ENCODE measurements at places on chromosomes 7 and 10. TPM values are rescaled to one million over a fixed set of nuclear protein-coding genes. Genes with fewer than 3 reads are reported as not detected.

Gene EFCAB10
- polyA plus RNA-seq = not detected

Gene PTPRN2
- 45.5 TPM for polyA plus RNA-seq

Gene TTYH3
- 17.0 TPM for polyA plus RNA-seq

Gene ASIC3
- polyA plus RNA-seq = 3.3 TPM

Gene PAPSS2
- polyA plus RNA-seq = 0.24 TPM

Gene HYAL4
- 0.64 TPM for polyA plus RNA-seq

Gene MCM10
- 0.70 TPM for polyA plus RNA-seq

Gene OPN1SW
- 1.9 TPM for polyA plus RNA-seq

Gene STEAP2
- polyA plus RNA-seq = 5.9 TPM

Gene ACSM6
- polyA plus RNA-seq = not detected

Gene ECHDC3
- 0.64 TPM for polyA plus RNA-seq

Gene EPHA1
- not detected for polyA plus RNA-seq

Gene CYP2E1
- 4.0 TPM for polyA plus RNA-seq

Gene DRGX
- not detected for polyA plus RNA-seq

Gene FBXO24
- 0.52 TPM for polyA plus RNA-seq

Data from neural cell (in vitro differentiated cells).